HL-60 (cell line): ENCODE measurements at places on chromosomes 4 and X.

DNA sequence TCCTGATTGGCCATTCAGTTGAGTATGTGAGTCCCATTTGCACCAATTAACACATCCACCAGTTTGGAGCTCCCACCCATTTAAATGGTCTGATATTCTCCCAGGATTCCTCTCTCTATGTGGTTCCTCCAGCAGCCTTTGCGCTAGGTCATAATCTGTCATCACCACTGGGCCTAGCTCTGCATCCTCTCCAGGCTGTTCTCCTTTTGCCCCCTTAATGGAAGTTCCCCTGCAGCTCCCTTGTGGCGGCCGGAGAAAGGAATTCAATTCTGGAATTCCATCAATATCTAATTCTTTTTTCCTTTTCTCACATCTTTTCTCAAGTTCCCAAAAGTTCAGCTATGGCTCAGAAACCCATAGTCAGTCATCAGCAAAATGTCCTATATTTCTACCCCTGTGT is 2184.4 kb upstream of the AGA start:
- no peak for DNase-seq

DNA sequence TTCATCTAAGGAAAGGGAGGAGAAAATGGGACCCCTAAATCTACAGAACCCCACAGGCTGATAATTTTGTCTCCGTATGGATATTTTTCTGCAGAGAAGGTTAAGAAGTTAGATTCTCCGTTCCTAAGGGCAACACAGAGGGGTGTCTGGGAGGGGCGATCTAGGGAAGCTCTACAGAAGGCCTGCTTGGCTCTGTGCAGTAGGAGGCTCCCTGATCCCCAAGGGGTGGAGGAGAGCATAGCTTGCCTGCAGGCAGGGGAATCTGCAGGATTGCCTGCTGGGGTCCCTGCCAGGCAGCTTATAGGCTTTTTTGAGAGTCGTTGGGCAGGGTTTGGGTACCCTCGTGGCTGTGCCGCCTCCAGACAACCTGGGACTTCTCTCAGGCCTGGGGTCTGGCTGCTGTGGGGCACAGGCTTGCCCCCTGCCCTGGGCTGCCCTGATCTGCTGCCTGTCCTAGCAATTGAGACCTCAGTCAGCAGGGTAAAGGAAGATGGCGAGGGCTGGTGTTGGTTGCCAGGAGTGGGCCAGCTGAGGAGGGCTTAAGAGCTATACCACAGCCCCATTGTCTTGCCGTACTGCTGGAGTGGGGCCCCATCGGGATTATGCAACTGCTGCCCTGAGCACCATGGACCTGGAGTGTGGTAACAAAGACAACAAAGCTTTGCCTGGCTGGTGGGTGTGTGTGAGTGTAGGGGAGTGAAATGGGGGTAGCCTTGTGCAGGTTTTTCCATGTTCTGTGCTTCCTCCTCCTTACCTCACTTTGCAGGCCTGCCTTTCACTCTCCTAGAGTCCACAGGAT is 74.1 kb downstream of the EFNB1 start:
- peak; percentile 26 for DNase-seq

DNA sequence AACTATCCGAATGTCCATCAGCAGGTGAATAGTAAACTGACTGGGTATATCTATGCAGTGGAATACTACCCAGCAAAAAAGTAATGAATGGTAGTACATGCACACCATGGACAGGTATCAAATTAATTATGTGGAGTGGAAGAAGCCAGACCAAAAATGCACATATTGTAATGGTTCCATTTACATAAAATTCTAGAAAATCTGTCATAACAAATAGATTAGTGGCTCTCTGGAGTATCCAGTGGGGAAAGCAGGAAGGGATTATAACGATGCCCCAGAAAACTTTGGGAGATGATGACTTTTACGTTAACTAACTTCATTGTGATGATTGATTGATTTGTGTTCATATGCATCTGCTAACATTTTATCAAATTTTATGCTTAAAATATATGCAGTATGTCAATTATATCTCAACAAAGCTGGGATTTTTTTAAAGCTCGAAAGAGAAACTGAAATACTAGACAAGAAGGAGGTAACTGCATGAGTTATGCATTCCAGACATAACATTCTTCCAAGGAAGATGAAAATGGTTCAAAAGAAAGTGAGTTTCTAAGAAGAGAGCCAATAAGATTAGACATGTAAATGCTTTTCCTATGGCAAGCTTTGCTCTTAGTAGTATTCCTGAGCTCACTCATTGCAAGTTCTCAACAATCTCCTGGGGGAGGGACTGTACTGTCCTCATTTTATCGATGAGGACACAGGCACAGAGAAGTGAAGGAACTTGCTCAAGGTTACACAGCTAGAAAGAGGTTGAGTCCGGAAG is 58.6 kb upstream of the MSX1 start:
- DNase-seq = no peak

DNA sequence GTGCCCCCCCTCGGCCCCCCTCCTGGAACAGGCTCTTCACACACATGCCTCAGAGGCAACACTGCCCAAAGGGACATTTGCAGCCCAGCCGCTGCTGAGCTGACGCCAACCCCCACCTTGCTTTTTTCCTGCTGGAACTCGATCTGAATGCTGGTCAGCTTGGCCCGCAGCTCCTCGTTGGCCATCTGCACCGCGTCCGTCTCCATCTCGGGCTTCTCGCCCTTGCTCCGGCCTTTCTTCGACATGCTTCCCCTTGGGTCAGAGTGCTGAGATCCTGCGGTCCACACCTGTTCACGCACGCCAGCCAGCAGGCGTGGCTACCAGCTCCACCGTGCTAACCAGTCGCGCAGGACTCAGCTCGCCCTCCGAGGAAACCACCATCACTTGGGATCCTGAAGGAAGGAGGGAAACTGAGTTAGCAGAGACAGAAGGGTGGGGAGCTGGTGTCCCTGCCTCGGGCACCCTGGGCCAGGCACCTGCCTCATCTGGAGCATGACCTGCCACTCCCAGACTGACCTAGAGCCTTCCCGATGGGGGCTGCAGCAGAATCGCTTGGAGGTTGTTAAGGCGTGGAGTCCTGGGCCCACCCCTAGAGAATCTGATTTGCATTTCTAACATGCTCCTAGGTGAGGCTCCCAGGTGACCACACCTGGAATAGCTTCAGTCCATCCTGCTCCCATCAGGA is 87.6 kb downstream of the JAKMIP1 start:
- no peak for DNase-seq

DNA sequence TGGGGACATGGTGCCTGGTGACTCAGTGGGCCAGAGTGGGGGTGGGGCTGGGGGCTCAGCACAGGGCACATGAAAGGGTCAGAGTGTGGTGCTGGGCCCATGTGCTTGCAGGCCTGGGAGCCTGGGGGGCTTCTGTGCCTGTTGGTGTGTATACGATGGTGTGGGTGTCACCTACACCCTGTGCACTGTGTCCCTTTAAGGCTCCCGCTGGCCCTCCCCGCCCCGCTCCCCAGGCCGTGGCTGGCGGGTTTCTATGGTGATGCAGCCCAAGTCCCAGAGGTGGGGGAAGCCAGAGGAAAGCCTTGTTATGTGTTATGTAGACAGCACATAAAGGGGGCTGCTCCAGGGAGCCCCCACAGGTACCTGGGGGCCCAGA is 5.5 kb downstream of the L1CAM start:
- DNase-seq = no peak

DNA sequence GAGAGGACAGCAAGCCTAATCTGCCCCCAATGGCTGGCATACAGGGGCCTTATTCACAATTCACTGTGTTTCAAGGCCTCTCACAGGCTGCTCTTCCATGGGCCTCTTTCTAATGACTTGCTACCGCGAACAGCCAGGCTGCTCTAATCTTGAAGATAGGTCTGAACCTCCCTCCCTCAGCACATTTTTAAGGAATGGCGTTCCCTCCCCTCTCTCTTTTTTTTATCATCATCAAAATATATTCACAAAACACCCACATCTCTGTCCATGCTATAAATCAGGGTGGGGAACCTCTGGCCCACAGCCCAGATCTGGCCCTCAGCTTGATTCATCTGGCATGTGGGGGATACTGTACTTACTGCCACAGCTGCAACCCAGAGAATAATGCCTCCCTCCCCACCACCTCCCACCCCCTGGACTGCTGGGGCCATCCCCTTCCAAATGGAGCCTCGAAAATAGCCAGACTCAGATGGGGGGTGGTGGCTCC is 76.2 kb upstream of the PLAC1 start:
- DNase-seq = no peak

GRCh38 chrX:30296408-30297254 is 12.6 kb downstream of the NR0B1 start:
- DNase-seq = no peak

GRCh38 chr4:72283357-72283756 is 251.6 kb downstream of the NPFFR2 start:
- DNase-seq = no peak

GRCh38 chr4:128287141-128287870 is at the start of gene PGRMC2:
TSS of gene PGRMC2 (minus strand) at chr4:128287813. CDS start at chr4:128287790, 23 bp downstream.
- DNase-seq = no peak

GRCh38 chrX:39759526-39760224 is 338.1 kb downstream of the BCOR start:
- no peak for DNase-seq

GRCh38 chr4:39312816-39313215 is 53.3 kb downstream of the RFC1 start:
- DNase-seq = no peak

- DNase-seq = no peak
Observed at GRCh38 chr4:155667222-155667567, 547 bp downstream of the GUCY1A1 start.

- no peak for DNase-seq
Observed at GRCh38 chr4:19009881-19010280, 988.3 kb upstream of the LCORL start.

DNA sequence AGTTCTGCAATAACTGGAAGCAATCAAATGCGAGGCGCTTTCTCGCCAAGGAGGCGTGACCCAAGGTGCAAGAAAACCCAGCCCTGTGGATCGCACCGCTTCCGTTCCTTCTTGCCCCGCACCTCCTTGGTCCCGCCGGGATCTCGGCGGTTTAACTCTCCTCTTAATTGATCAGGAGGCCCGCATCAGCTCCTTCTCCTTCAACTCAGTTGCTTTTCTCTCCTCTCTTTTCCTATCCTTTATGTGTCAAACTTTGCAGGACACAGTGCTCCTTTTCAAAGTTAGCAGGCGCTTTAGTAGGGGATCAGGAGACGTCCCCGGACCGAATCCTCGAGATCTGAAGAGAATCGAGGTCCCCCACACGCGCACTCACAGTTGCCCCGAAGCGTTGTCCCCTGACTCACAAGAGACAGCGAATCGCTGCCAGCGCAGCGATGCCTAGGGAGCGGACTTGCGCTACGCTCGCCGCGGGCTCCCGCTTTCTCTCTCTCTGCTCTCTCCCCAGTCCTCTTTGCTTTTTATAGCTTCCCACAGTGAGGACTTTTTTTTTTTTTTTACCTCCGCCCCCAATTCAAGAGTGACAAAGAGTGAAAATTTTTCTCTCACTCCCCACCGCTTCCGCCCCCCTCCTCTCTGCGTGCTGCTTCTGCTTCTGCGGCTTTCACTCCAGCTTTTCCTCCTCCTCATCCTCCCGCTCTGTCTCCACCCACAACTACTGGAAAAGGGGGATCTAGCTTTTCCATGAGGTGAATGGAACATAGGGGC is at the start of gene DKK2:
Gene DKK2, minus strand, starts transcription at position 495 of the 765 bp plus-strand sequence. CDS start 722 bp downstream, outside the sequence.
- peak; percentile 50 for DNase-seq

DNA sequence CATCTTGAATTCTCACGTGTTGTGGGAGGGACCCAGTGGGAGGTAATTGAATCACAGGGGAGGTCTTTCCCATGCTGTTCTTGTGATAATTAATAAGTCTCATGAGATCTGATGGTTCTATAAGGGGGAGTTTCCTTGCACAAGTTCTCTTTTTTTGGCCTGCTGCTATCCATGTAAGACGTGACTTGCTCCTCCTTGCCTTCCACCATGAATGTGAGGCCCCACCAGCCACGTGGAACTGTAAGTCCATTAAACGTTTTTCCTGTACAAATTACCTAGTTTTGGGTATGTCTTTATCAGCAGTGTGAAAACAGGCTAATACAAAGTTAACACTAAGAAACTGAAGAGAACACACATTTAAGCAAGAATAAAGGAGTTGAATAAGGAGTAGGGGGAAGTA is 16.0 kb downstream of the TBCK start:
- DNase-seq = no peak

GRCh38 chrX:19799319-19800182 is 87.8 kb downstream of the SH3KBP1 start:
- no peak for DNase-seq

DNA sequence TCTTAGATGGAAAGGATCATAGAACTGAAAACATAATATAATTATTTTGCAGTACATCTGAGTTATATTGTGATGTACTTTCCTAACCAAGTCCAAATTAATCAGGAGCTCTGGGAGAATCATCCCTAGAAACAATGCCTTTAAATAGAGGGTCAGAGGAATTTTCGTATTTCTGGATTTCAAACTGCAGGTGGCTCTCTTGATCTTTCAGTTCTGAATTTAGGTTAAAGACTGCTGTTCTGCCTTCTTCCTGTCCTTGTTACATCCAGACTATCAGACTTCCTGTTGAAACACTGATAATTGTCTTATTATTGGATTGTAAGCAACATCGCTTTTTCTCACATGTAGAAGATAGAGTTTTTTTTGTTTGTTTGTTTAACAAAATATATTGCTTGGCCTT is 142.7 kb downstream of the RPA4 start:
- DNase-seq = no peak
